HFFc6 (cell line): ENCODE measurements at places on chromosomes 4 and X. TPM values are rescaled to one million over a fixed set of nuclear protein-coding genes. Genes with fewer than 3 reads are reported as not detected.

- DNase-seq: no peak
Observed at GRCh38 chrX:128897621-128898020, 625.7 kb downstream of the SMARCA1 start.

The MCF2 gene
- total RNA-seq: not detected in 3 replicates

GRCh38 chr4:176782794-176783193 lies 9.9 kb downstream of the VEGFC start:
- DNase-seq: no peak

- DNase-seq: no peak
Observed at GRCh38 chr4:43758836-43759235, 689.8 kb downstream of the KCTD8 start.

The CXCL1 gene
- total RNA-seq: 1.1 to 3.3 TPM (median 1.2 TPM) in 3 replicates

- DNase-seq: no peak
Observed at GRCh38 chr4:73614311-73614867, 5.8 kb downstream of the RASSF6 start.

- DNase-seq: no peak
Observed at GRCh38 chrX:29902004-29902403, 313.4 kb upstream of the MAGEB2 start.
